ENCODE measurements at places on chromosomes 2 and 18. TPM values are rescaled to one million over a fixed set of nuclear protein-coding genes. Genes with fewer than 3 reads are reported as not detected.

DNA sequence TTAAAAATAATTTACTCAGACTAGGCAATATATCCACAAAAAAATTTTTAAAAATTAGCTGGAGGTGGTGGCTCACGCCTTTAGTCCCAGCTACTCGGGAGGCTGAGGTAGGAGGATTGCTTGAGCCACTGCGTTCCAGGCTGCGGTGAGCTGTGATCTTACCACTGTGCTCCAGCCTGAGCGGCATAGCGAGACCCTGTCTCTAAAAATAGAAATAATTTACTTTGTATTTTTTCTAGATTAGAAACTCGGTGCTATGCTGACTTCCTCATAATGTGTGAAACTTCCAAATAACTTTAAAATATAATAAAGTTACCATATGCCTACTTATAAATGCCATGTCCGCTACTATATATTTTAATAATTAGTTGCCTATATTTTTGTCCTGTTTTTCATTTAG, 6.7 kb downstream of the PPIG start:
- H3K27ac ChIP-seq, result no peak overlapping the region
- DNase-seq, result no peak
- no peak overlapping the region for H3K4me3 ChIP-seq
- no peaks in the 10 kb centered on the region for H3K27me3 ChIP-seq
- H3K4me1 ChIP-seq, result peaks cover 33% of the 10 kb centered on the region
- peaks cover 22% of the 10 kb centered on the region for H3K36me3 ChIP-seq

DNA sequence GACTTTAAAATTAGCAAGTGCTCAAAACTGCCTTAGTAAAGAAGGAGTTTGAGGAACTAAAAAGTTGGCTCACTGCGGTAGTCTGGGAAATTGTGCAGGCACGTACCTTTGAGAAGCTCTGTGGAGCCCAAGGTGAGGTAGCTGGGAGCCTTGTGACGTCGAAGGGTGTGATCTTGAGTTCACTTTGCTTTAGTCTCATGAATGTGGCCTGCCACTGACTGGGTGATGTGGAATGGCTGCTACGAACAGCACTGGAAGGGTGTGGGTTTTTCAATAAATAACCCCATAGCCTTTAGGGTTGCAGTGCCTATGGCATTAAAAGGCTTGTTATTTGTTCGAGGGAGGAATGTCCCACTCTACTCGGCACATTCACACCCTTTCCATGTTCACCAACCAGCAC, 312.3 kb downstream of the PRKCE start:
- H3K4me3 ChIP-seq, result no peak overlapping the region
- H3K4me1 ChIP-seq, result peaks cover 10% of the 10 kb centered on the region
- no peaks in the 10 kb centered on the region for H3K27me3 ChIP-seq
- DNase-seq, result no peak
- no peaks in the 10 kb centered on the region for H3K36me3 ChIP-seq

The CASP8 gene
- 77.7 TPM for total RNA-seq

DNA sequence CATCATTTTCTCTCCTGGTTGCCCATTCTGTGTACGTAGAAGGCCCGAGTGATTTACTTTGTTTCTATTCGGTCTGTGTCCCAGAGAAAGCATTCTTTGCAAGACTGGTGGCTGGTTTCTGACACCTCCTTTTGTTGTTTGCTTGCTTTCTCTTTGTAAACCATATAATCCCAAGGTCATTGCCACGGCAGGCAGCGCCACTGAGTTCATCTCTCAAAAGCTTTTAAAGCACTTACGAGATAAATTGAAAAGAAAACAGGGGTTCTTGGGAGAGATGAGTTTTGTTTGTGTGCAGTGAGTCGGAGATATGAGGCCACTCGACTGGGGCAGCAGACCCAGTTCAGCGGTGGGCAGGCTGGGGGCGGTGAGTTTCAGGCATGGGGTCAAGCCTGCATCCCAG, 137.6 kb downstream of the NCK2 start:
- no peak overlapping the region for H3K27ac ChIP-seq
- DNase-seq, result no peak
- peaks cover 90% of the 10 kb centered on the region for H3K36me3 ChIP-seq
- peaks cover 59% of the 10 kb centered on the region for H3K4me1 ChIP-seq

The SMYD1 gene
- total RNA-seq, result not detected

The MDH1 gene
- total RNA-seq, result 176 TPM

The SCN7A gene
- total RNA-seq, result not detected

The KCNIP3 gene
- not detected for total RNA-seq

DNA sequence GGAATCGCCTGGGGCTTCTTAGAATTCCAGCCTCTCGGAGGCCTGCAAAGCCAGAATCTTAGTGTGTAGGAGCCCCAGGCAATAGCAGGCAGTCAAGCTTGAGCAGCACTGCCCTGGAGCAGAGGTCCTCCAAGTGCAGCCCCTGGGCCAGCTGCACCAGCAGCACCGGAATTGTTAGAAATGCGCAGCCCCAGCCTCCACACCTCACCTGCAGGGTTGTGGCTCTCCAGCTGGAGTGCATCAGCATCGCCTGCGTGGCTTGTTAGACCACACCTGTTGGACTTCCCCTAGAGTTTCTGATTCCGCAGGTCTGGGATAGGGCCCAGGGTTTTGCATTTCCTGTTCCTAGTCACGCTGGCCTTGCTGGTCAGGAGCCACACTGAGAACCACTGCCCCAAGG, 100.3 kb downstream of the ASAP2 start:
- H3K27me3 ChIP-seq, result no peaks in the 10 kb centered on the region
- H3K4me1 ChIP-seq, result peaks cover 1% of the 10 kb centered on the region
- H3K4me3 ChIP-seq, result no peak overlapping the region
- no peak for DNase-seq

GRCh38 chr2:166410828-166411472, 35.2 kb upstream of the SCN9A start:
- H3K27ac ChIP-seq, result no peak overlapping the region
- no peak overlapping the region for H3K4me3 ChIP-seq
- H3K4me1 ChIP-seq, result no peaks in the 10 kb centered on the region
- no peaks in the 10 kb centered on the region for H3K36me3 ChIP-seq
- H3K27me3 ChIP-seq, result peaks cover 5% of the 10 kb centered on the region

DNA sequence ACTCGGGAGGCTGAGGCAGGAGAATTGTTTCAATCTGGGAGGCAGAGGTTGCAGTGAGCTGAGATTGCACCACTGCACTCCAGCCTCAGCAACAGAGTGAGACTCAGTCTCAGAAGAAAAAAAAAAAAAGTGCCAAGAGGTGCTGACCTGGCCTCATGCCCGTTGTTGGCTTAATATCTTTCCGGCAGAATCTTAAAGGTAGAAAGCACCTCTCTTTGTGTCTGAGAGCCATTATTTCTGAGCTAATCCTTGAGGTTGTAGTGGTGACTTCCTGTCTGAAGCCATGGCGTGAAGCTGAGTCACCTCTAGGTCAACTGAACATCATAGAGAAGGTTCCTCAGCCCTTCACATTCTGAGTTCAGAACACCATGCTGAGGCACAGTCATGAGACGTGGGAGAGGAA, 60.4 kb downstream of the WDSUB1 start:
- no peak overlapping the region for H3K4me3 ChIP-seq
- H3K4me1 ChIP-seq, result peaks cover 26% of the 10 kb centered on the region
- no peaks in the 10 kb centered on the region for H3K27me3 ChIP-seq

The OBSL1 gene
- not detected for total RNA-seq

DNA sequence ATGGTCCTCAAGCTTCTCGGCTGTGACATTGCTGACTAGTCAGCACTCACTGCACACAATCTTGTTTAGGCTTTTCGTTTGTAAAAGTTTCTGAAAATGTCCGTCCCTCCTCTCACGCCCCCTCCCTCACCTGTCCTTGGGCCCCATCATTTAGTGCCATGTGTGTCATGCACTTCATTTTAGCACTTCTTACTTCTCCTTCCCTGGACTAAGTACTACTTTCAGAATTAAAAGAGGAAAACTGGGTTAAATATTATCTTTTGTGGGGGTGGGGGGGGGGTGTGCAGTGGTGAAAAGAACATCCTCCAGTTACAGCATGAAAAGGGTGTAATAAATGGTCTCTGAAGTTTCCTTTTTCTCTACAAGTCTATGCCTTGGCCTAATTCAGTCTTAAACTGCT, 182.0 kb upstream of the SP5 start:
- no peak overlapping the region for H3K4me3 ChIP-seq
- H3K27ac ChIP-seq, result no peak overlapping the region
- no peak for DNase-seq
- H3K4me1 ChIP-seq, result no peaks in the 10 kb centered on the region

The DPP4 gene
- total RNA-seq, result 152 TPM

- H3K27ac ChIP-seq, result no peak overlapping the region
- peaks cover 67% of the 10 kb centered on the region for H3K36me3 ChIP-seq
- H3K4me1 ChIP-seq, result peaks cover 18% of the 10 kb centered on the region
These were observed 102.9 kb downstream of the RAB3GAP1 start for GRCh38 chr2:135154962-135155361.

- H3K27me3 ChIP-seq, result no peaks in the 10 kb centered on the region
- H3K36me3 ChIP-seq, result peaks cover 2% of the 10 kb centered on the region
- no peak for DNase-seq
- H3K27ac ChIP-seq, result no peak overlapping the region
- H3K4me3 ChIP-seq, result no peak overlapping the region
These were observed 27.3 kb upstream of the MLPH start for GRCh38 chr2:237459741-237460174.

DNA sequence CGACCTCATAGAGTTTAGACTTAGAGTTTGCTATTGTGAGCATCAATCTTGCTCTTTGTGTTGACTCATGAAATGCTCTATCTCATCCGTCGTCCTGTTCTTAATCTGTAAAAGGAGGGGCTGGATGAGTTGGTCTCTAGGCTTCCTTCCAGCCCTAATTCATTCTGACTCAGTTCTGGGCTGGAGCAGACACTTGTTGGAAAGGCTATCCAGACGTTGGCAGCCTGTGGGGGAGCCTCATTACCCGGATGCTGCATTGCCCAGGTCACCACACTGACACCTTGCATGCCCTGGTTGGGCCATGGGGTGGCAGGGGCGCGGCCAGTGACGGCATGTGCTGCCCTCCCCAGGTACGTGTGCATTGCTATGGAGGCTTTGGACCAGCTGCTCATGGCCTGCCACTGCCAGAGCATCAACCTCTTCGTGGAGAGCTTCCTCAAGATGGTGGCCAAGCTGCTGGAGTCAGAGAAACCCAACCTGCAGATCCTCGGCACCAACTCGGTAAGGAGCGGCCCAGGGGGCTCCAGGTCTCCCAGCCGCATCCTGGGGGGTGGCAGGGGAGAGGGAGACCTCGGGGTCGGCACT, 61.5 kb downstream of the EFR3B start:
- H3K27me3 ChIP-seq, result peaks cover 6% of the 10 kb centered on the region
- H3K4me3 ChIP-seq, result no peak overlapping the region
- H3K27ac ChIP-seq, result no peak overlapping the region
- no peaks in the 10 kb centered on the region for H3K36me3 ChIP-seq
- no peak for DNase-seq
- no peaks in the 10 kb centered on the region for H3K4me1 ChIP-seq

- no peaks in the 10 kb centered on the region for H3K36me3 ChIP-seq
- H3K27ac ChIP-seq, result no peak overlapping the region
- H3K4me1 ChIP-seq, result no peaks in the 10 kb centered on the region
- no peaks in the 10 kb centered on the region for H3K27me3 ChIP-seq
These were observed 43.0 kb downstream of the OSGEPL1 start for GRCh38 chr2:189719571-189719970.

GRCh38 chr2:28045676-28046351, 155.3 kb downstream of the BABAM2 start:
- peaks cover 11% of the 10 kb centered on the region for H3K4me1 ChIP-seq
- H3K4me3 ChIP-seq, result no peak overlapping the region
- H3K36me3 ChIP-seq, result peaks cover 11% of the 10 kb centered on the region
- H3K27ac ChIP-seq, result no peak overlapping the region
- no peak for DNase-seq

DNA sequence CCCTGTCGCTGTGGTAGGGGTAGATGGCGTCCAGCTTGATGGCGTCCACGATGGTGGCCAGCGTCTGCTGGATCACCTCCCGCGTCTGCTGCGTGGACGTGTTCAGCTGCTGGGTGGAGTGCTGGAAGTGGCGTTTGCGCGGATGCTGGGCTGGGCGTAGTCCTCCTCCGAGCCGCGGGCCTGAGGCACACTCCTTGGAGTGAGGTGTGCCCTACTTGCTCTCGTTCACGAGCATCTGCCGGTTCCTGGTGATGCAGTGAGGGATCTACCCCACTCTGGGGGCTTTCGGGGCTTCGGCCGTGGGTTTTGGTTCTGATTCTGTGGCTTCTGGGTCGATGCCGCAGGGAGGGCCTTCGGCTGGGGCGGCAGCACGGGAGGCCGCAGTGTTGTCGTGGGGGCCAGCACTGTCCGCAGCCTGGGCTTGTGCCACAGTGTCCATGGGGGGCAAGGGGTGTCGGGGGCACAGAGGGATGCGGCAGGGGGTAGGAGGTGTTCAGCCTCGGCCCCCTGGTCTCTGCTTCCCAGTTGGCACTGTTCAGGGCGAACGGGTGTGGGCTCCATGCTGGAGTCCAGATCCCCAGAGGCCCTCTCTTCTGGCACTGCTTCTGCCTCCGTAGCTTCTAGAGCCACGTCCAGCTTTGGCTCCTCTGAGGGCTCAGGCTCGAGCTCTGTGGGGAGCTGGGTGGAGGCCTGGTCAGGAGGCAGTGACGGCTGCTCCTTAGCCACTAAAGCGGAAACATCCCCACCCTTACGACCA, 890.6 kb upstream of the LRRTM1 start:
- no peaks in the 10 kb centered on the region for H3K36me3 ChIP-seq
- no peaks in the 10 kb centered on the region for H3K4me1 ChIP-seq
- no peaks in the 10 kb centered on the region for H3K27me3 ChIP-seq

DNA sequence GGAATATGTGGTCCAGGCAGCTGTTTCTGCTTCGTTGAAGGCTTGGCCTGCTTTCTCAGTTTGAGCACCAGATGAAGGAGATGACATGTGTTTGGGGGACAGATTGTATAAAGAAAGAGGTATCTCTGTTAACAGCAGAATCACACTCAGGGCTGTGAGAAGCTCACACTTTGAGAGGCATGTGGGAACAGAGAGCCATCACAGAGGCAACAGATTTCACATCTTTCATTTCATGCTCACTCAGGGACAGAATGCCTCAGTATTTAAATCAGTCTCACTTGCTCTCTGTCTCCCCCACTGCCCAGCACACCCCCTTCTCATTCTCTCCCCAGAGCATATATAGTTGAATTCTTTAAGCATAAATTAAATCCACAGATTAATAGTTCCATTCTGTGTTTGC, 37.4 kb downstream of the KIAA2012 start:
- no peak overlapping the region for H3K4me3 ChIP-seq
- no peaks in the 10 kb centered on the region for H3K36me3 ChIP-seq
- peaks cover 9% of the 10 kb centered on the region for H3K27me3 ChIP-seq
- H3K4me1 ChIP-seq, result no peaks in the 10 kb centered on the region

The FBXO36 gene
- 0.82 TPM for total RNA-seq

All from activated CD4-positive, alpha-beta T cell treated with anti-CD3 and anti-CD28 coated beads, Interleukin-2, amount 10 ng/mL, durations not matched to agents 7 days and 5 days (primary cell).